ENCODE measurements at places on chromosomes 4 and X.

DNA sequence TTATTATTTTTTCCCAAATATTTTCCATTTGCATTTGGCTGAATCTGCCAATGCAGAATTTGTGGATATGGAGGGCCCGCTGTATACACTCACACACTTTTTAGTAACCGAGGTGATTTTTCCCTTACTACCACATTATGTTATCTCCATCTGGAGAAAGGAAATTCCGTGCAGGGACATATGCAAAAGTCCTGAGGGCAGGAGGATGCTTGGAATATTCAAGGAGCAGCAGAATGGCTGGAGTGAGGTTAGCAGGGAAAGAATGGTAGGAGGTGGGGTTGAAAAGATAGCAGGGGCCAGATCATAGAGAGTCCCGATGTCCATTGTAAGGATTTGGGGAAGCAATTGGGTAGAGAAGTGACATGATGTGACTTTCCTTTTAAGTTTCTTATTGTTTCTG lies 11.5 kb upstream of the RNF212 start:
- DNase-seq, result no peak

GRCh38 chr4:142984871-142985585 lies 138.9 kb upstream of the INPP4B start:
- DNase-seq, result no peak

DNA sequence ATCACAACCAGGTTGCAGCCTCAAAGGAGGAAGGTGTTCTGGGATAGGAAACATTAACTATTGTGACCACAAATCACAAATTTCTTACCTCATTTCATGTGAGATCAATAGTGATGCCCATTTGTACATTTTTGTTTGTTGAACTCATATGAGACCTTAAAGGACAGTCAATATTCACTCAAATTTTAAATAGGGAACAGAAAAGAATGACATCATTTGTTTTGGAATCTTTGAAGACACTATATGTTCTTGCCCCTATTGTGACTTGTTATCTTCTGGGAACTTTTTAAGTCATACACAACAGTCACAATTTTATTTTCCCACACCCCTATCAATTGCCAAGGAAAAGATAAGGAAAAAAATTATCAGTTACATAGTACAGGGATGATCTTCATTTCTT lies 346.5 kb downstream of the ARAP2 start:
- DNase-seq, result no peak

GRCh38 chr4:32106767-32107166 lies 1386.6 kb downstream of the PCDH7 start:
- no peak for DNase-seq

DNA sequence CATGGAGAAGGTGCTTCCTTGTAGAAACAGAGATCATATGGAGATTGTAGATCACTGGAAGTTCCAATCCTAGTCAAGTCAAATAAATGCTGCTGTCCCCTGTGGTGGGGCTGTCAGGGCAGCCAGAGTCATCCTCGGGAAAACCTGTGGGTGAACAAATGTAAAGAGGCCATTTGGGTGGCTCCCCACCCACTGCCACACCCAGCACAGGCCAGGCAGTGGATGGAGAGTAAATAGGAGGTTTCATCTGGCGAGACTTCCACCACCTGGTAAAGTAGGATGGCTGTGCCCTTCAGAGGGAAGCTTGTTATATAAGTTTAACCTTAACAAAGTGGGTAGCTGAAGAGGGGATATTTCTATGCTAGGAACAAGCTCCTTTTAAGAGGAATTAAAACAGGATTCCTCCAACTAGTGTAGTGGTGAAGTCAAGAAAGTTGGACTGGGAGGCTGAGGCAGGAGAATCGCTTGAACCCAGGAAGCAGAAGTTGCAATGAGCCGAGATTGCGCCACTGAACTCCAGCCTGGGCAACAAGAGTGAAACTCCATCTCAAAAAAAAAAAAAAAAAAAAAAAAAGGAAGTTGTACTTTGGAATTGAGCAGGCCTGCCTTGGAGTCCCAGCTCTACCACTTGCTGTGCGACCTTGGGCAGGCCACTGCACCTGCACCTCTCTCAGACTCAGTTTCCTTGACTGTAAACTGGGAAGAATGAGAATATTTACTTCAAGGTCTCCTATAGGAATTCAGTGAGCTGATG lies 273.7 kb downstream of the PTTG2 start:
- DNase-seq, result no peak

- no peak for DNase-seq
These were observed 45.3 kb upstream of the RPS6KA3 start for GRCh38 chrX:20312018-20312417.

DNA sequence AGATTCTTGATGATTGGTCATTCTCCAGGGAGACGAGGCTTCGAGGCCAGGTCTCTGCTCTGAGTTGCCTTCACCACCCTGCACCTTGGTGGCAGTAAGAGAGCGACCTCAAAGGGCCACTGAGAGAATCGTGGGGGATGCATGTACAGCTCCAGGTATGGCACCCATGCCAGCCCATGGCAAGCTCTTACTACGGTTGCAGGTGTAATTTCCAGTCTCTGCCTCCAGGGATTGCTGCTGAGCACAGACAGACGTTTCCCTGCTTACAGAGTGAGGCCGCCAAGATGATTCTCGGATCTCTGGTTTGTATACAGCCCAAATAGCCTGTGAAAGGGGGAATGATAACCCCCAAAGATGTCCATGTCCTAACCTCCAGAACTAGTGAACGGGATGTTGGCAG lies 16.3 kb upstream of the DRD5 start:
- no peak for DNase-seq

- no peak for DNase-seq
These were observed 30.5 kb downstream of the RUFY3 start for GRCh38 chr4:70752236-70752635.

DNA sequence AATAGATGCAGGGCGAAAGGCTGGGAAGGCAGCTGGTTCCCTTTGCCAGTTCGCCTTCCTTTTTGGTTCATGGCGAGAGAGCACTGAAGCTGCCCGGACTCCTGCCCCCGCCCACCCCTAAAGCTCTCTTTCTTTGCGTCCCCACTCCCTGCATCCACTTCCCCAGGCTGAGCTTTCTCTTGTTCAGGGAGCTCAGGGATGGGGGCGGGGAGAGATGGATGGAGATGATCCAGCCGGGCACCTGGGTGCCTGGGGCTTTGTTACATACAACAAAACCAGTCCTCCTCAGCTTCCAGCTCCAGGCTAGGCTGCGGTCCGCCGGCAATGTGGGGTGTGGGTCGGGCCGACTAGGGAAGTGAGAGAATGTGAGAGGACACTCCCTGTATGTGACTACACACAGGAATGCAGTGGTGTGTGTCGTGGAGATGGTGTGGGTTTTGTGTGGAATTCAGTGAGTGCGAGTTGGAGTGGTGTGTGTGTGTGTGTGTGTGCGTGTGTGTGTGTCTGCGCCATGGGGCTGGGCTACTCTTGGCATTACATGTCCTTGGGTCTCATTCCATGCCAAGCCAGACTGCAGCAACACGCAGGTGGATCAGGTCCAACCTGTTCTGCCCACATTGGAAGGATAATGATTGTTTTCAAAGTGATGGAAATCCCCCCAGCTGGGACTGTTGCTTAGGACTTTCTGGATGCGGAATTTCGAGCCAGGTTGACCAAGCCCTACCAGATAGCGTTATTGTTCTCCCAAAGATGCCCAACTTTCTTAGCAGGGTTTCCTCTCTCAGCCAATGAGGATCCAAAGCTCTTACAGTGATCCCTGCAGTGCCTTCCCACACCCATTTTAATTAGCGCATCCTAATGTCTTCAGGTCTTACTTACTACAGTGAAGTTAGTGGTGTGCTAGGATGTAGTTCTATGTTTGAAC lies 149.4 kb upstream of the CHRDL1 start:
- no peak for DNase-seq

DNA sequence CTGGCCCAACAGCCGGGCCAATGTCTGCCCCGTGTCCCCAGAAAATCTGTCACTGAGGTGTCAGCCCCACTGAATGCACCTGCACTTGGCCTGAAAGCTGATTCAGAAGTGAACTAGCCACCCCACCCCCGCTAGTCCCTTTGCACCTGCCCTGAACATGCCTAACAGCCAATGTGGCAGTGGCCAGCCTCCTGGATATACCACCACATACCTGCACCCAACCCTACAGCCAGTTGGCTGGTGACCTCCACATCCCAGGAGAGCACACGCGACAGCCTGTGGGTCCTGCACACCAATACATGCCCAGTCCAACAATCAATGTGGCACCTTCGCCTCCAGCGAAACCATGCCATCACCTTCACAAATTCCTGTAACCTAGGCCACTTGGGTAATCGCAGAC lies 116.7 kb downstream of the GALNTL6 start:
- DNase-seq, result no peak

- no peak for DNase-seq
These were observed 633.9 kb upstream of the CPEB2 start for GRCh38 chr4:14368391-14368790.

DNA sequence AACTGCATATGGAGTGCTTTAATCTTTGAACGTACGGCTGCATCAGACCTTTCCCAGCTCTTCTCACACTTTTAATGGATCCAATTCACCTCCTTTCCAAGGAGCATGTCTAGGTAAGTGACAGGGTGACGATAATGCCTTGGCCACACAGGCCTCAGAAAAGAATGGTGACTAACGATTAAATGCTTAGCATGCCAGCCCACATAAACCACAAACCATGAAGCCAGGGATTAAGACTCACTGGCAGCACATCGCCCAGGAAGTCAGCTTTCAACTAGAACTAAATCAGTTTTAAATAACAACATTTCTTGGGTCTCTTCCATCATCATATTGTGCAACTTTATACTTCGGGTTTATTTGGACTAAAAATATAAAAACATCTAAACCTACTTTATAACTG lies 28.7 kb downstream of the INPP4B start:
- DNase-seq, result peak; percentile 4

DNA sequence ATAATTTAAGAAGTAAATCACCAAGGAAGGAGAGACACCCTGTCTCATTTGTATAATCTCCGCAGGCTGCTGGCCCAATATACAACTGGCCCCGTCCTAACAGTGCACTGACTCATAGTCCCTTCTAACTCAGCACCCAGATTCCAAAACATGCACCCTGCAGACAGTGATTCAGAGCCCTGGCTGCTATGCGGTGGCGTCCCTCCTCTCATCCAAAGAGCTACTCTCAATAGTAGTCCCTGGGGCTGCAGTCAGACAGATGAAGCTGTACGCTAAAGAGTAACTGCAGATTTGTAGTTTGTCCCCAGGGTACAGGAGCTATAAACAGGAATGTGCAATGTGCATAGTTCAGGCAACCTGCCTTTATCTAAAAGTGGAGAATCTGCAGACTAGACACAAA lies 23.0 kb downstream of the GABRA3 start:
- DNase-seq, result no peak

DNA sequence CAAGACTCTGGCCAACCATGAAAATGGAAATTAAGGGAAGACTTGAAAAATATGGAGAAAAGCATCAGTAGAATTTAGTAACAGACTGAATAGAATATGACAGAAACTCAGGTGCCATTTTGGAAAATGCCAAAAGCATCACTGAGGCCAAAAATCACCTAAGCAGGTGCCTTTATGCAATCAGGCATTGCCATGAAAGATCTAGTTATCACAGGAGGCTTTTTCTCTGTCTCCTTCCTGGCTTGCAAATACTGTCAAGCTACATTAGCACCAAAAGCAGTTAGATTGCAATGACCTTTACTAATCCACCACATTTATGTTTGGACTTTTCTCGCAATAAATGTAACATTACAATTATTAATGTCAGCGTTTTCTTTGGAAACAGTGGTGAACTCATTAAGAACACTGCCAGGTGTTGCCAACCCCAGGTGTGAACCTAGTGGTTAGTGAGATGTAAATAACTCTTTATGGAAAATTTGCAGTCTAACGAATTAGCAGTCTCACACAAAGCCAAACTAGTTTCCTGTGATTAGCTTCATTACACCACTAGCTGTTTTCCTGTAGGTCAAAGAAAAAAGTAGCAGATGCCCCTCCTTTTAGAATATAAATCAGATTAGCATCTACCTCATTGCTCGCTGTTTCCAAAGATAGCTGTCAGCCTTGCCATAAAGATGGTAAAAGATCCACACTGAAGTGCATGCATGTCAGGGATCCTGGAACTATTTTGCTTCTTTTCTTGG lies 1568.4 kb upstream of the TENM3 start:
- DNase-seq, result no peak

- DNase-seq, result no peak
These were observed 10.8 kb downstream of the HTRA3 start for GRCh38 chr4:8280158-8280875.

DNA sequence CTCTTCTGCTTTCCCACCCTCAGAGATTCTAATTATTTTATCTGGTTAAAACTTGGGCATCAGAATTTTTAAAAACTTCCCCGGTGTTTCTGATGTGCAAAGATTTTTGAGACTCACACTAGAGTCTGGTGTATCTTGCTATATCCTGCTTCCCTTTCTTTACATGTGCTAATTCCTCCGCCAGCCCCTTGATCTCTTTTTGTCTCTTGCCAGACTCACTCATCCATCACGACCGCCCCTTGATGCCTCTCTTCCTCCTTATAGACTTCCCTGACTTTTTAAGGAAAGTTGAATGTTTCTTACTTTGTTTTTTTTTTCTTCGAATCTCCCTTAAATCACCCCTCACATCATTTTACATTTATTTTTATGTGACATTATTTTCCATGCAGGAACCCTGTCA lies 274.9 kb upstream of the PITX2 start:
- DNase-seq, result no peak

DNA sequence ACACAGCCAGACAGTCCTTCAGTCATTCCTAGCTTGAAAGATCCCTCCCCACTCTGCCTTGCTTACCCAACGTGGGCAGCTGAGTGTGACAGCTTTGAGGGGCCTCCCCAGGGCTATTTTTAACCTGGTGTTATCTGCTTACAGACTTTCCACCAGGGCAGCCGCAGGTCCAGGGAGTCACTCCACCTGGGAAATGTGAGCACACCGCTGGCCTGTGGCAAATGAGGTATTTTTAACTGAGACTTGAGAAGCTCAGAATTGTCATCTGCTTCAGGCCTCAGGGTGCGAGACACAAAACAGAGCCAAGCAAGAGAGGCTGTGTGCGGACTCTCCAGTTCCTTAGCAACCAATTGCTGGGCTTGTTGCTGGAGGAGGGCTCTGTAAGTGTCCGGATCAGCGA lies 13.0 kb downstream of the CORIN start:
- DNase-seq, result no peak

DNA sequence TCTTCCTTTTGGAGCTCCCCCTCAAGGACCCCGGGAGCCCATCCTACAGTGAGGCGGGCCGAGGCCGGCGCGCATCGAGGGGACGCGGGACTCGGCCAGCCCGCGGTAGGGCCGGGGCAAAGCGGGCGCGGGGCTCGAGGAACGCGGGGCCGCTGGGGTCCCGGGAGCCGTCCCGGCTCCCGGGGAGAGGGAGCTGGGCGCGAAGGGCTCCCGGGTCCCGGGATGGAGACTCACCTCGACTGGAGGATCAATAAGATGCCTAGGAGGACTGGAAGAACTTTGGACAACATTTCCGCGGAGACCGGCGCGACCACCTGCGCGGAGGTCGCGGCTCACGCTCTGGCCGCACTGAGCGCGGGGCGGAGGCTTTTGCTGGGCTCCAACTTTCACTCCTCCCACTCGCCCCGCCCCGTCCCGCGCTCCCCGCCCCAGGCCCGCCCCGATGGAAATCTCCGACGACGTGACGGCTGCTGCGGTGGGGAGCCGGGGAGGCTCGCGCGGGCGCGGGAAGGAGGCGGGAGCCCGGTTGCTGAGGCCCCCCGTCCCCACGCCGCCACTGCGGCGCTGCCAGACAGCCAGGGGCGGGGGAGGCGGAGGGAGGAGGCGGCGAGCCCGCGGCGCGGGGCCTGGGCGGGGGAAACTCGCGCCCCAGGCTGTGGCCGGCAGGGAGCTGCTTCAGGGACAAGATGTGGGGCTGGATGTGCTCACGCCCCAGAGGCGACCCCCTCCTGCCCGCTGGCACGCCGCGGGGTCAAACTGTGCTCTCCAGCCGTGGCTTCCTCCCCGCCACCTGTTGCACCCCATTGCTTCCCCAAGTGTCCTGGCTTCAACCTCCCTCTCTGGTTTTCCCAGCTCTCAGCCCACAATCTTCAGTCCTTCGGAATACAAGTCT lies at the start of gene GABRE:
Gene GABRE, minus strand, starts transcription at position 341 of the 892 bp plus-strand sequence. Its CDS starts 51 bp downstream, at position 290.
- no peak for DNase-seq
